Kidney epithelial cell (primary cell): ENCODE measurements at places on chromosomes 11 and 22.

- DNase-seq = no peak
Observed at GRCh38 chr11:70187771-70188170, 15.3 kb upstream of the FADD start.

GRCh38 chr11:2976294-2977063, 15.7 kb downstream of the NAP1L4 start:
- DNase-seq = no peak

DNA sequence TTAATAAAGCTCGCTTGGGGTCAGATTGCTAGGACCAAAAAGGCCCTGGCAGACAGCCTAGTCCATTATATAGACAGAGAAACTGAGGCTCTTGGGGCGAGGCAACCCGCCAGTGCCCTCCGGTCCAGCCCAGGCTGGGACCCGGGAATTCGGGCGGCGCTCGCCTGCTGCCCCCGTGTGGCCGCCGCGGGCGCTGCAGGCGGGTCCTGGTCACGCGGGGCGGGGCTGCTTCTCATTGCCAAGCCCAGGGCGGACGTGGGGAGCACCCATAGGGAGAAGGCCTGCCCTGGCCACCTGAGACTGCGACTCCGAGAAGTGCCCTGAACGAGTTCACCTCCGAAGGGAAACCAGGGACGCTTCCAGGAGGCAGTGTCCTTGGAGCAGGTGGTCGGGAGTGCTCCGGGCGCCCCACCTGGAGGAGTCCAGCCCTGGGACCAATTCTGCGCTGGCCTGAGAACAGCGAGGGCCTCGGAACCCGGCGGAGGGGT, 36.0 kb upstream of the CSNK1E start:
- DNase-seq = no peak

GRCh38 chr11:77094841-77095365, 7.7 kb upstream of the OMP start:
- no peak for DNase-seq

- DNase-seq = no peak
Observed at GRCh38 chr11:70644343-70645060, 246.2 kb downstream of the CTTN start.

- no peak for DNase-seq
Observed at GRCh38 chr11:35424157-35424940, 5.0 kb upstream of the SLC1A2 start.

- no peak for DNase-seq
Observed at GRCh38 chr22:37053310-37054055, 1.9 kb downstream of the KCTD17 start.

DNA sequence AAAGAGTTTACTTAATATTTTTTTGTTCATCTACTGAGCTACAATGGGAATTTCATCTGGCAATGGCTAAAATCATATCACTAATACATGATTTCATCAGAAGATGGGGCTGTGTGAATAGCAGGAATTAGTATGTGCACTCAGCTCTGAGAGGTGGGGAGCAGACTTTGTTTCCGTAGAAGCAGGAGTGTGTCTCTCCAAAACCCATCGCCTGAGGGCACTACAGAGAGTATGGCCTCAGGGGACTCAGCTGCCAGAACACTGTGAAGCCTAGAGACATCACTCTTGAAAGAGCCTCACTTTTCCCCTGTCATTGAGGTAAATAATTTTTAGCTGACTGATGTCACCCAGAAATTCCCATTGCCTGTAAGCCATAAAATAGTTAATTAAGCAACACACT, 261.4 kb upstream of the ISX start:
- no peak for DNase-seq

DNA sequence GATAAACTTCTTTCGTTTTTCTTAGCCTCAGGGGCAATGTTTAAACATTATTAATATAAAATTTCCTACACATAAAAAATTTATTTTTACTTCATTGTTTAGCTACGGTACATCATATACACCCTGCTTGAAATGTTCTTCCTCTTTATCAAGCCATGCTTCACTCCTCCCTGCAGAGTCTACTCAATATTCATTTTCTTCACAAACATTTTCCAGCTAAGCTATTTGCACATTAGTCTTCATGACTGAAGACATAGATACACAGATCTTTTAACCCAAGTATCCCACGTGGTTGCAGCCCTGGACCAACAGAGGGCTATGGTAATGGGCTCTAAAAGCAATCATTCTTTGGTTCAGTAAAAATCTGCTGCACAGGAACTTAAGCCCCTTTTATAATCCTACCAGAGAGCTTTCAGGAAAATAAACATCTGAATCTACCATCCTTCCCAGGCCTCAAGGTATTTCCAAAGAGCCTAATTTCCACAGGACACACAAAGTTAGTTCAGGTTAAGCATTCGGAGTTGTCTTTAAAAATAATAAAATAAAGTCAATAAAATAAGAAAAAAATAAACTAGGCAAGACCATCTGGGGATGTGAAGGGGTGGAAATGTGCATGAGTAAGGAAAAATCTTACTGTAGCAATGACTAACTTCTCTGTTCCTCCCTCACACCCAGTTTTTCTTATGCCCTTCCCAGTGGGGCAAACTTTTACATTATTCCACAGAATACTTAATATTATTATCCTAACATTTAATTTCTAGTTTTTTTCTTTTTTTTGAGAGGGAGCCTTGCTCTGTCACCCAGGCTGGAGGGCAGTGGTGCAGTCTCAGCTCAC, 21.6 kb upstream of the OR6X1 start:
- DNase-seq = no peak

DNA sequence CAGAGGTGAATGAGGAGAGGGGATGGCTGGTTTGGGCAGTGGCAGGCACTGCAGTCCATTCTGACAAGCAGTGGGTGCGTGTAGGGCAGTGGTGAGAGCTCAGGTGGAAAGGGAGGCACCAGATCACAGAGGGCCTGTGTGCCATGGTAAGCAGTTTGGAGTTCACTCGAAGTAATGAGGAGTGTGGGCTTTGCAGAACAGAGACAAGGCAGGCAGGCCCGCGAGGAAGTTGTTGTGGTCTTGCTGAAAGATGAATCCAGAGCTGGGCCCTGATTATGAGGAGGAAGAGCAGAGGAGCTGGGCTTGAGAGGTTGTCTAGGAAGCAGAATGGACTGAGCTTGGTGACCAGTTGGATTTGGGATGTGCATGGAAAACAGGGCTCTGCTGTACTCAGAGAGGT, 1.6 kb upstream of the DNAJB13 start:
- DNase-seq = no peak

- DNase-seq = peak; percentile 87
Observed at GRCh38 chr11:70423523-70424505, 25.5 kb downstream of the CTTN start.

DNA sequence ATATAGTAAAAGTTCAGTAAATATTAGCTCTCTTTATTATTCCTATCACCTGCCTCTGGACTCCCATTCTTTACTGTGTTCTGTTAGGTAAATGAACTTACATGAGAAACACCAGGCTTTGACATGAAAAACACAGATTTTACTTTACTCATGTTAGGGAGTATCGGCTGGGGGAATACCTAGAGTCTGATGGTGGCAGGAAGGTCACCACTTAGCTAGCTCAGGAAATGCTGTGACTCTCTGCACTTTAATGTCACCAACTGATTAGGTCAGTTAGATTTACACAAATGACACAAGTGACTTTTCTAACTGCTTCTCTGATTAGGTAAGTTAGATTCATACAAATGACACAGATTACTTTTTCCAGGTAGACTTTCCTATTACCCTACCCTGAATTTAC, 225.1 kb downstream of the SWAP70 start:
- DNase-seq = no peak

- no peak for DNase-seq
Observed at GRCh38 chr11:91654686-91655085, 569.9 kb upstream of the FAT3 start.

DNA sequence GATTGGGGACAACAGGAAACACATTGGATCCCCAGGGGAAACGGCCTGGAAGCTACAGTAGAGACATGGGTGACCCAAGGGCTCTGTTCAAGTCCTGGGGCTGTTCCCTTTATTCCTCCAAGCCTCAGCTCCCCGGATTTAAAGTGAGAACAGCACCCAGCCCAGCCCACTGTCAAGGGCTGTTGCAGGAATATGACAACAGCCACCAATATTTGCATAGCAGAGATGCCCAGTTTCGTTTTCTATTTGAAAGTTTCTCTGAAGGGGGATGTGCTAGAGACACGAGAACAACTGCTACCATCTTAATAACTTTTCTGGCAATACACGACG, 81.1 kb upstream of the WNT7B start:
- no peak for DNase-seq

DNA sequence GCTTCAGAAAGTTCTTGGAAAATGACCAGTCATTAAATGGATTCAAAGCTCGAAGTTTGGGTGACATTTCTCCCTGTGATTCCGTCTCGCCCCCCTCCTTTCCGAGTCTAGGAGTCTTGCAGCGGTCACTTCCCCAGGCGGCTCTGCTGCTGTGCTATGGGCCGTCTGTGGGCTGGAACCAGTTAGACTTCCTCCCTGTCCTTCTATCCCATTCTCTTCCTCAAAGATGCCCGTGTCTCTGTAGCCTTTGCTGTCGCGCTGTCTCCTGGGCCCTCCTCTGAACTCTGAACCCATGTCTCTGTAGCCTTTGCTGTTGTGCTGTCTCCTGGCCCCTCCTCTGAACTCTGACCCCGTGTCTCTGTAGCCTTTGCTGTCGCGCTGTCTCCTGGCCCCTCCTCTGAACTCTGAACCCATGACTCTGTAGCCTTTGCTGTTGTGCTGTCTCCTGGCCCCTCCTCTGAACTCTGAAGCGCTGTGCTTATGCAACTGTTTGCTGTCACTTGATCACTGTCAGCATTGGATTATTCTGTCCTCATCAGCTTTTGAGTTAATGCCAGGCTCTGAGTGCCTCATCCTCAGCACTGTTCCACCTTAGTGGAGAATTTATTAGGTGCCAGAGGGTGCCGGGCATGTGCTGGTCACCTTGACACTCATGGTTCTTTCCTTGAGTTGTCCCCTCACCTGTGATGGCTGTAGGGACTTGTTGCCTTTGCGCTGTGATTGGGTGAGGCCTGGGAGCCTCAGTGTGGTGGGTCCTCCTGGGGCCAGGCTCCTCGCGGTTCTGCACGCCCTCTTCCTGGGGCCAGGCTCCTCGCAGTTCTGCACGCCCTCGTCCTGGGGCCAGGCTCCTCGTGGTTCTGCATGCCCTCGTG, 173.3 kb downstream of the TBC1D22A start:
- DNase-seq = no peak

- no peak for DNase-seq
Observed at GRCh38 chr11:117972629-117973502, 13.3 kb upstream of the IL10RA start.

DNA sequence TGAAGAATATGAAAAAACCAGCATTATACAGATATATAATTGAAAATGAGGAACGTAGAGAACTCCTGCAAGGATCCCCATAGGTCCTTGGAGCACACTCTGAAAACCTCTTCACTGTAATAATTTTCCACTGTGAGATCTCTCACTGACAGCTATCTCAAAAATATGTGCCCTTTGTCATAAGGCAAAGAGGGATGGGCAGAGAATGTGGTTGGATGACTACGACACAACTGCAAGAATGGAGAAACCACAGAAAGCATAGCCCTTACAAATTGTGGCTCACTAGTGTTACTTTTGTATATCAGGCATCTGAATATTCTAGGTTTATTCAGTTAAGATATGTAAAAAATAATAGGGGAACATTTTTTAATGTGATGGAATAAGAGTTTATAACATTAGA, 7.9 kb upstream of the CTSC start:
- DNase-seq = no peak

GRCh38 chr11:66858186-66858938, 1.5 kb downstream of the LRFN4 start:
- no peak for DNase-seq

- no peak for DNase-seq
Observed at GRCh38 chr11:72970557-72971118, 156.4 kb downstream of the ATG16L2 start.

DNA sequence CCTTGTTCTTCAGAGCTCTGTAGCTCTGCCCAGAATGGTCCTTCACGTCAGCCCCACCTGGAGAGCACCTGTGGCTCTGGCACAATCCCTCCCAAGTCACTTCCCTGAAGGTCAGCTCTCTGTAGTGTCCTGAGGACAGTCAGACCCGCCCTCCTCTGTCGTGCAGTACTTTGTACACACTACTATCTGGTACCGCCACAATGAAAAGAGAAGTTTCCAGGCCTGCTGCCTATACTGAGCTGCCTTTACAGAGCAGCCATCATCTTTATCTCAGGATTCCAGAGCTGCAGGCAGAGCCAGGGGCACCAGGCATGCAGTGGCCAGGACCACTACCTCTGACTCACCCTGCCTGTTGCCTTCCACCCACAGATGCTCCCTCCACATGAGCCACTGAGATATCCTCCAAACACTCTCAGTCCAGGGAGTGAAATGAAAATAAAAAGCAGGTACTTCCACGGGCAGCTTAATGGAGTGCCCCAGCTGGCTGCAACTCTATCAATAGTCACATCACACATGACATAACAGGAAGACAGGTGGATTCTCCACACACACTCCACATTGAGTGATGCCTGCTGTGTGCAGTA, 7.3 kb downstream of the PACSIN2 start:
- no peak for DNase-seq

DNA sequence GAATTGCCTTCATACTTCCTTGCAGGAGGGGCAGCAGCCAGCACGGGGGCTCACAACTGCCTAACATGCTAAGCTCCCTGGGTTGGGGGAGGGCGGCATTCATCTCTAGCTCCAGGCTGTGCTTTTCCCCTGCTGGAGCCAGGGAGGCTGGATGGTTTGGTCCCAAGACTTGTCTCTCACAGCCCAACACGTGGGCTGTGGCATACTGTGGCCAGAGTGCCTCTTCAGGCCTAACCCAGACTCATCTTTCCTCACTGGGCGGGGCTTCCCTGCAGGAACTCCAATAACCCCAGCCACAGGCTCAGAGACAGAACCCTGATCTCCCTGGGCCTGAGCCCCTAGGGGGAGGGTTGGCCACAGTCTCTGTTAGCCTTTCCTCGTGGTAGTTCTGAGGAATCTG, 121.9 kb upstream of the PLET1 start:
- DNase-seq = no peak

DNA sequence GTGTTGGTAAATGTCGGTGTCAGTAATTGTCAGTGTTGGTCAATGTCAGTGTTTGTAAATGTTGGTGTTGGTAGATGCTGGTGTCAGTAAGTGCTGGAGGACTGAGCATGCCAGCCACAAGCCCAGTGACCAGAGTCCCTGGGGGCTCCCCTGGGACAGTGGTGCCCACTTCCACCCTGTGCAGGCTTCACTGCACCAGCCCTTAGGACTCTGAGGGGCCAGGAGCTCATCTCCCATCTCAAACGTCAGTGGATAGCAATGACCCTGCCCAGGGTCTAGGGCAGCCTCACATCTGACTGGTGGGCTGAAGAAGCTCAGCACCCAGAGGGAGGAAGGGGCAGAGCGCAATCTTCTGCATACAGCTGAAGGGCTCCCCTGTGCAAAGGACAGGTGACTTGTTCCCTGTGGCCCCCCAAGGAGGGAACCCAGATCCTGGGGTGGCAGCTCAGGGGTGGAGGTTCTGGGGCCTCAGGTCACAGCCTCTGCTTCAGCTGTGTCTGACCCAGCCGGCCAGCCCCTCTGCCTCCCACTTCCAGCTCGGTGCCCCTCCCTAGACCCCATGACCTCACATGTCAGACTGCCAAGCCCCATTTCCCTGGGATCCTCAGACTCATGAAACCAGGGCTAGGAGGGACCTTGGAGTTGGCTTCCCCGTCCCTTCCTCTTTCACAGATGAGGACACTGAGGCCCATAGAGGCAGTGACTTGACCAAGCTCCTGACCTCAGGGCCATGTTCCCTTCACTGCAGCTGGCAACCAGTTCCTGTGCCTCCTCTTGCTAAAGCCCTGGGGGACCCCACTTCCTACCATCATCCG, 138.4 kb downstream of the CRYBB2 start:
- no peak for DNase-seq

- DNase-seq = no peak
Observed at GRCh38 chr22:46929046-46929709, 166.7 kb downstream of the TBC1D22A start.
